NCI-H1417 treated with DMSO at 0.1 percent for 48 hours (cell line): ENCODE measurements at places on chromosomes 3 and 15.

- no peak for DNase-seq
Measured at GRCh38 chr3:122476532-122476931, 38.2 kb downstream of the KPNA1 start.

DNA sequence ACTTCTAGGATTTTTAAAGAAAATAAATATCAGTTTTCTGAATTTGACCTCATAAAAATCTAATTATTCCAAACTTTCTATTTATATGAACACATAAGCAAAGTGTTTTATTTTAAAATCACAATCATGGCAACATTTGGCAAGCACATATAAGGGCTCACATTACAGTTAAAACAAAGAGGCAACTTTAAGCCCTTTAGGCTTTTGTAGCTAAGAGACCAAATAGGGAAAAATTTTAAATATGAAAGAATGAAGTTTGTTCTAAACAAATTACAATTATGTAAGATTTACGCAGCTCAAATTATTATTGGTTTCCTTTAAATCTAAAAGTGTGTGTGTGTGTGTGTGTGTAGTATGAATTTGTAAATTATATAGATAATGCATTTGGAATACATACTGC is 267.0 kb downstream of the ZIC4 start:
- DNase-seq: no peak

- no peak for DNase-seq
Measured at GRCh38 chr3:108822123-108822897, at the start of gene TRAT1. Gene TRAT1, plus strand, starts transcription at chr3:108822786. Its CDS starts 142 bp downstream, at chr3:108822928.

DNA sequence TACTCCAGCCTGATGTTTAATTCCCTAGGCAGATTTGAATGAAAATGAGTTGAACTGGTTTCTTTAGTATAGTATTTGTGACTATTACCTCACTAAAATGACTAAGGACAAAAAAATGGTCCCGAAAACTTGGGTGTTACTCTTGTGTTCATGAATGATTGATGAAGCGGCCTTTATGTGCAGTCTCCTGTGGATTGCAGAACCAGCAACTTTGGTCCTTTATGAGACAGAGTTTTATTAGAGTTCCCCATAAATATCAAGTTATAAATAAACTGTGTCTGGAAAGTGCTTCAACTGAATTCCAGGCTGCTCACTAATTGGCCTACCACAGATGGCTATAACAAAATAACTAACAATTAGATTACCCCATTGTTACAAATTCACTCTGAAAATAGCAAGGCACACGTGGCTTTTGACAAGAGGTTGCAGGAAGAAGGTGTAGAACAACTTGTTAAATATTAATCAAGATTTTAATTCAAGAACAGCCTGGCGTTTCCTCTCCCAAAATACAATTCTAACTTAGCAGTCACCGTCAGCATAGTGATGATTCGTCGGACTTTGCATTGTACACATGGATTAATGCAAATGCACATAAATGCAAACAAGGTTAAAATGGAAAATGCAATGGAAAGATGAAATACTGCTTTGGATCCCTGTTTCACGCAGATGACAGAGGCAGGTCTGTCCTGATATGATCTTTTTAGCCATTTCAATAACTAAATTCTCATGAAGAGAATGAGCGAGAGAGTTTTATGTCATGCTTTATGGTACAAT is 567.3 kb upstream of the ZNF717 start:
- DNase-seq: no peak

GRCh38 chr15:31347067-31347975 is 20.7 kb downstream of the KLF13 start:
- no peak for DNase-seq

GRCh38 chr3:135929670-135930069 is 35.9 kb upstream of the PPP2R3A start:
- DNase-seq: no peak

DNA sequence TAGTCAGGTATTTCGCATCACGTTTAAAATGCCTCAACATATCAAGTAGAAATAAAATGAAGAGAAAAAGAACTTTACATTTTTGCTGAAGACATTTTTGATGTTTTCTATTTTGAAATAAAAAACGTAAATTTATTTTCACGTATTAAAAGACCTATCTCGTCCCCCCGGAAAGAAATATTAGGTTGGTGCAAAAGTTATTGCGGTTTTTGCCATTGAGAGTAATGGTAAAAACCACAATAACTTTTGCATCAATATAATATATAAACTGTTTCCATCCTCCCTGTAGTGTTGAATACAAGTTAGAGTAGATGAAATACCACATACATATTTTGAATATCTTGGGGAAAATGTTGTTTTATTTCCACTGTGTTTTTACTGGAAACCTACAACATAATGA is 11.2 kb upstream of the ANO10 start:
- no peak for DNase-seq

GRCh38 chr3:126005951-126006350 is 37.0 kb downstream of the ROPN1B start:
- no peak for DNase-seq

DNA sequence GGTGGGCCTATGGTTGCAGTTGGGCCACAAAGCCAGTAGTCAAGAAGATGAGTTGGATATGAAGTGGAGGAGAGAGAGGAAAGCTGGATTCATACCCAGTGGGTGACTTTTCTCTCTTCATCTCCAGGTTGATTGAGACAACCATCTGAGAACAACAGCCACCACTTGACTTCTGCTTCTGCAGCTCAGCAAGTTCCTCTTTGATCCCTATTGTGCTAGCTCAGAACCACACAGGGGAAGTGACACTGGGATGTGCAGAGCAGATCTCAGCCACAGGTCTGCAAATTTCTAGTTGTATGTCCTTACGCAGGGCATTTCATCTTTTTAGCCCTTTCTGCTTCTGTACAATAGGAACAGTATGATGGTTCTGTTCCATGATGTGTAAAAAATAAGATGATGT is 459.2 kb upstream of the ARRDC4 start:
- DNase-seq: no peak

- DNase-seq: no peak
Measured at GRCh38 chr15:72199205-72199515, 1.6 kb upstream of the GRAMD2A start.

DNA sequence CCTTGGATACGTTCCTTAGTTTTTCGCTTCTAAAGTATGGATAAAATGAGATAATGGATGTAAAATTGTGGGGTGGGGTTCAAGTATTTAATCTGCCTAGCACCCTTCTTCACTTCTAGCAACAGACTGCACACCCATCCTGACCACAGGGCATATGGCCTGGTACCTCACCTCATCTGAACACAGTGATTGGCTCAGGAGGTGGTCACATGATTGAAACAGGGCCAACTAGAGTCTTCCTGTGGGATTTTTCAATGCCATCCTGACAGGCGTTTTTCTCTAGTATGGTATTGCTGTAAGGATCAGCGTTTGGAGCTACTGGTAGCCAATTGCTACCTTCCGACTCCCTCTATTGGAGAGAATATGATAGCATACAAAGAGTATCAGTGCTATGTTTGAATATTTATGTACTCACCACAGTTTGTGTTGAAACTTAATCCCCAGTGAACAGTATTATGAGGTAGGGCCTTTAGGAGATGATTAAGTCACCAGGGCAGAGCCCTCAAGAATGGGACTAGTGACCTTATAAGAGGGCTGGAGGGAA is 172.2 kb downstream of the PPM1L start:
- DNase-seq: no peak

GRCh38 chr3:122973893-122974615 is 53.5 kb downstream of the SEMA5B start:
- no peak for DNase-seq

- DNase-seq: no peak
Measured at GRCh38 chr3:60207905-60208304, 1043.3 kb downstream of the FHIT start.

DNA sequence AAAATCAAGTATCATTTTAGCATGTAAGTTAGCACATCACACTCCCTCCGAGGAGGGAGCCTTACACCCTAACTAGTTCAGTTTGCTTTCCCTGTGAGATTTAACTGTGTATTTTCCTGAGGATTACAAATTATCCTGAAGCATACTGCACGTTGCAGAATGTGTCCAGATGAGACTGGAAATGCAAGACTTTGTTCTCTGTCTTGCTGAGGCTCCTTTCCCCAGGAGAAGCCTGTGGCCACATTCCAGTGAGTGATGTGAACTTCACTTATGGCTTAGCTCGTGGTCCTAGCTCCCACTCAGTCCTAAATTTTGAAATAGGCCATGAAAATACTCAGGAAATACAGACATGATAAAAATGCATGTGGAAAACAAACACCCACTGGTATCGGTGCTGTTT is 23.7 kb downstream of the PDZRN3 start:
- DNase-seq: no peak

DNA sequence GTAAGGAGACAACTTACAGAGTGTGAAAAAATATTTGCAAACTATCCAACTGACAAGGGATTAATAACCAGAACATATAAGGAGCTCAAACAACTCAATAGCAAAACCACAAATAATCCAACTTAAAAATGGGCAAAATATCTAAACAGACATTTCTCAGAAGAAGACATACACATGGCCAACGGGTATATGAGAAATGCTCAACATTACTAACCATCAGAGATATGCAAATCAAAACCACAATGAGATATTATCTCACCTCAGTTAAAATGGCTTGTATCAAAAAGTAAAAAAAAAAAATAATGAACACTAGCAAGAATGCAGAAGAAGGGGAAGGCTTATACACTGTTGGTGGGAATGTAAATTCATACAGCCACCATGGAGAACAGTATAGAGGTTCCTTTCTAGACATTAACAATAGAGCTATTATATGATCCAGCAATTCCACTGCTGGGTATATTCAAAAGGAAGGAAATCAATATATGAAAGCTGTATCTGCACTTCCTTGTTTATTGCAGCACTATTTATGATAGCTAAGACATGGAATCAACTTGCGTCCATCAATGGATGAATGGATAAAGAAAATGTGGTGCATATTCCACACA is 998.6 kb downstream of the NAALADL2 start:
- no peak for DNase-seq

- no peak for DNase-seq
Measured at GRCh38 chr3:194287374-194287773, 63.8 kb downstream of the CPN2 start.

DNA sequence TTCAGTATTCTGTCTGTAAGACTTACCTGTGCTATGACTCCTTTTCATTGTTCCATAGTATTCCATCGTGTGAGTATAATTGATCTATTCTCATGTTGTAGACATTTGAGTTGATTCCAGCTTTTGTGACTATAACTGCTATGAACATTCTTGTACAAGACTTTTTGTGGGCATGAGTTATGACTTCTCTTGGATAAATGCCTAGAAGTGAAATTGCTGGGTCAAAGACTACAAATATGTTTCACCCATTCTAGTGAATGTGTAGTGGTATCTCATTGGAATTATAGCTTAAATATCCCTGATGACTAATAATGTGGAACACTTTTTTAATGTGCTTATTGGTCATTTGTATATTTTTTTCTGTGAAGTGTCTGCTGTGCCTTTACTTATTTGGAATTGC is 27.6 kb upstream of the NPHP3 start:
- DNase-seq: no peak

GRCh38 chr3:141485641-141486495 is 959 bp upstream of the RASA2 start:
- DNase-seq: no peak

DNA sequence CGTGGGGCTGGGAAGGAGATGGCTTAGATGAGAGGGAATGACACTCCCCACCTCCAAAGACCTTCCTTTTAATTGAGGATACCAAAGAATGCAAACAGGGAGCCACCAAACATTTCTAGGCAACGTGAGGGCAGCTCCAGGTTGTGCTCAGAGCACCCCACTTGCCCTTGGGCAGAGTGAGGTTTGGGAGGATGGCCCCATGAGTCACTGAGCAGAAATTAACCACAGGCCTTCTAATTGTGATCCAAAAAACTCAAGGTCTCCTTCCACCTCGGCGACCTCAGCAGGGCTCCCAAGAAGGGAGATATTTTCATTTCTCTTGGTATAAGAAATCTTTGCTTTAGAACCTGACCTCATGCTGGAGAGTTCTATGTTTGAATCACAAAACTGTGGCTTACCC is 305.0 kb upstream of the TPM1 start:
- no peak for DNase-seq

- DNase-seq: no peak
Measured at GRCh38 chr15:25422021-25422420, 16.8 kb downstream of the UBE3A start.

GRCh38 chr15:78991476-78991875 is 46.6 kb upstream of the CTSH start:
- no peak for DNase-seq

DNA sequence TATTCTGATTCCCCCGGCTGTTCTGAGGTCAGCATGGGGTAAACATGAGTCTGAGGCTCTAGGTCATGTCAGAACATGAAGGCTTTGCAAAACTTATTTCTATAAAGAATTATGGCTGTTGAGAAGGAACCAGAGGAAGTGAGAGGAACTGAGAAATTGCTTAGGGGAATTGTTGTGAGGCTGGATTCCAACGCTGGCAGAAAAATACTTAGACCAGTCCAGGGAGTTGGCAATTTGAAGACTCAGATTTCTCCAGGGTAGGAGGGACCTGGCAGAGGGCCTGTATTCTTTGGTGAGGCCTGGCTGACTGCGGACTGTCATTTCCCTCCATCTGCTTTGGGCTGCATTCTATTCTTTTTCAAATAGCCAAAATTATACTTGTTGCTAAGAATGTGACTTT is 155.5 kb downstream of the PLD1 start:
- DNase-seq: no peak

DNA sequence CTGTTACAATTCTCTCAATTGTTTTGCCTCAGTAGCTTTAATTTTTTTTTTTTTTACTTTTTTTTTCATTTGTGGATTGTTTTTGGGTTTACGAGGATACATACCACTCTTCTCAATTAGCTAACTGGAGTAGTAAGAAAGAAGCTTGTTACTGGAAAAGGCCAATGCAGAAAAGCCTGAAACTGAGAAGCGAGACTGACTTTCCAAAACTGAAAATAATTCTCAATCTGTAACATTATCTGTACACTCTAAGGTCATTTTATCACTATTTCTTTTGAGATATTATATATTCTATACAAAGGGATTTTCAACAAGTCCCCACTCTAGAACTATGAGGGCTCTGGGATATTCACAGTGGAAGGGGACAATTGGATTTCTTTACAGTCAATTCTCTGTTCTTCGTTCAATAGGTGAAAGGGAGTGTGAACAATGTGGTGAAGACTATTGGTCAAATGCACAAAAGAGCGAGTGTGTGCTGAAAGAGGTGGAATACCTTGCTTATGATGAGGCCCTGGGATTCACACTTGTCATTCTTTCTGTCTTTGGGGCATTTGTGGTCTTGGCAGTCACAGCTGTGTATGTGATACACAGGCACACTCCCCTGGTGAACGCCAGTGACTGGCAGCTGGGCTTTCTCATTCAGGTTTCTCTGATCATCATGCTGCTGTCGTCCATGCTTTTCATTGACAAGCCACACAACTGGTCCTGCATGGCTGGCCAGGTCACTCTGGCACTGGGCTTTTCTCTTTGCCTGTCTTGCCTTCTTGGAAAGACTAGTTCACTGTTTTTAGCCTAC is 83.9 kb upstream of the KCNAB1 start:
- DNase-seq: no peak

DNA sequence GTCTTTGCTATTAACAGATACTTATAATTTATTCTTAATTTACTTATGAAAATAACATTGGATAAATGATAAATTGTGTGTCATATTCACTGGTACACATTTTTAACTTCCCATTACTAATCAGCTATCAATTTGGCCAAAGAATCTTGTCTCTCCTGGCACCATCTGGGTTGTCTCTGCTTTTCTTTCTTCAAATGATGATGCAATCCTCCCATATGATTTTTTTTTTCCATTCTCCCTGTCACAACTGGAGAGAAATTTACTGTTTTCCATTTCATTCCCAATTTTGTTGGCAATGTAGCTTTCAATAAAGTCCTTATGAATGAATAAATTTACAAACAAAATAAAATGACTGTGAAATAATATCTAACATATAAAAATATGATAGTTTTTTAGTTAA is 743.7 kb upstream of the EPHA6 start:
- no peak for DNase-seq
